HL-60 (cell line): ENCODE measurements at places on chromosomes 1 and 21.

GRCh38 chr1:157371826-157372225, 180.5 kb downstream of the FCRL5 start:
- DNase-seq: no peak

DNA sequence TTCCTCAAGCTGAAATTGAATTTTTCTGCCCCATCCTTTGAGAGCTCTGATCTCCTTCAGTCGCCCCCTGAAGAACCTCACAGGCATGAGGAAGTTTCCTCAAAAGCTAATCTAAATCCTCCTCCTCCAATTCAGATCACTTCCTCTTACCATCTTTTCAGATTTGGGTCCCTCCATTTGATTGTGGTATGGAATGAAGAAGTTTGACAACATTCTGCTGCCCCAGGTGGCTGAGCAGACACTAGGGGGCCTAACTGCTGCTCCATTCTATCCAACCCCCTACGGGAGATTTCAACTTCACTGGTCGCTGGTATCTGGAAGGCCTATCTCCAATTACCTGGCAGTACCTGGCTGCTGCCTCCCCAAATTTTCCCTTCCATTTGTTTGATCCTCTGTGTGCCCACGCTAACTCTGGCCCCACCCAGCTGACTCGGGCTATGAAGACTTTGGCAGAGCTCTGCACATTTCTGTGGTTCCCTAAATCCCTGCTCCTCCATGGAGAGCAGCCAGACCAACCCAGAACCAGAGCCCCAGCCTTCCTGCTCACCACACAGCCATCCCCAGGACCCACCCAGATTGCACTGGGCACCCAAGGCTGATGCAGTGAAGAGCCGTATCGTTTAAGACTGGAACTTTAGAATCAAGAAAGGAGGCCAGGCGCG, 7.8 kb downstream of the IRF6 start:
- no peak for DNase-seq

- peak; percentile 26 for DNase-seq
These were observed at the start of gene ZYG11A for GRCh38 chr1:52842643-52843310. ZYG11A (plus strand) TSS chr1:52842760; CDS start chr1:52842884, 124 bp downstream.

DNA sequence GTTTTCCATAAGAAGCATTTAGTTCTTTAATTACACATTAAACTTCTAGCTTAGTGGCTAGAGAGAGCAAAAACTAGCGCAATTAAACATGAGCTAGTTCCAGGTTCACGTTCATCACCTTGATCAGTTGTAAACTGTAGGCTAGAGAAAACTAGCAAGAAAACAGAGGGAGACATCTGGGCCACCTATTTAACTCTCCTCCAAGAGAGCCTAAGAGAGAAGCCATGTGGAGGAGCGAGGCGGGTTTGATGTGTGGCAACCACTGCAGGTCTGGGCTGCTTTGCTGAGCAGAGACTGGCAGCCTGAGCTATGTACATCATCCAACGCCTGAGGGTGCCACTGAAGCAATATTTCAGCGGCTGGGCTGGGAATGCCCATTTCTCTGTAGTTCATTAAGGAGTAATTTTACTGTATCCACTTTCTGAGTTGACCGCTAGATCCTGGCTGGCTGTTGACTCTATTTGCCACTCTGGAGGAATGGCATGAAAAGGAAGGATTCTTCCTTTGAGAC, 252.9 kb downstream of the DYRK1A start:
- no peak for DNase-seq

DNA sequence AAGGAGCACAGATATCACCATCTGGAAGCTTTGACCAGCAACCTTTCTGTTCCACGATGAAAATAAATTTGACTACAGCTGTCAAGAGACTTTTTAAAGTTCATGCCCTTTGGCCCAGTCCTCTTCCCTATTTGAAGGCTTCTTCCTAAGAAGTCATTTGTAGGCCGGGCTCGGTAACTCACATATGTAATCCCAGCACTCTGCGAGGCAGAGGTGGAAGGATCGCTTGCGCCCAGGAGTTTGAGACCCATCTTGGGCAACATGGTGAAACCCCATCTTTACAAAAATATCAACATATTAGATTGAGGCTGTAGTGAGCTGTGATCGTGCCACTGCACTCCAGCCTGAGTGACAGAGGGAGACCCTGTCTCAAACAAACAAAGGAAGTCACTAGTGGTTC, 58.3 kb upstream of the IFFO2 start:
- DNase-seq: no peak

GRCh38 chr1:68454534-68454933, 4.8 kb upstream of the RPE65 start:
- no peak for DNase-seq

- no peak for DNase-seq
These were observed 66.0 kb upstream of the EFHD2 start for GRCh38 chr1:15343729-15344128.

- peak; percentile 67 for DNase-seq
These were observed 594 bp downstream of the HDGF start for GRCh38 chr1:156750711-156751450.

DNA sequence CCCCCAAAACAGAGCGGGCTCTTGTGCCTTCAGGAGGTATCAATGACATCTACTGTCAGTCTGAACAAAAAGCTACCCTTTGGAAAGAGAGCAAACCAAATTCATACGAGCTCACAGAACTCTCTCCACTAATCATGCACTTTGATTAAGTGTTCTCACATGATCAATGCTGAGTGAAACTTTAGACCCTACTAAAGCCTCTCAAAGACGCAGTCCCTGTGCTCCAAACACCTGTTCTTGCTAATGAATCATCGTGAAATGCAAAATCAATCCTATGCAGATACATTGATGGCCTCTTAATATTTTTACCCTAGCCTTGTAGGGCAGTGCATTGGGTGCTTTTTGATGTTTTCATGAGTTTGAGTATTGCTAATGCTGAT, 113.4 kb downstream of the ZBTB18 start:
- DNase-seq: no peak

DNA sequence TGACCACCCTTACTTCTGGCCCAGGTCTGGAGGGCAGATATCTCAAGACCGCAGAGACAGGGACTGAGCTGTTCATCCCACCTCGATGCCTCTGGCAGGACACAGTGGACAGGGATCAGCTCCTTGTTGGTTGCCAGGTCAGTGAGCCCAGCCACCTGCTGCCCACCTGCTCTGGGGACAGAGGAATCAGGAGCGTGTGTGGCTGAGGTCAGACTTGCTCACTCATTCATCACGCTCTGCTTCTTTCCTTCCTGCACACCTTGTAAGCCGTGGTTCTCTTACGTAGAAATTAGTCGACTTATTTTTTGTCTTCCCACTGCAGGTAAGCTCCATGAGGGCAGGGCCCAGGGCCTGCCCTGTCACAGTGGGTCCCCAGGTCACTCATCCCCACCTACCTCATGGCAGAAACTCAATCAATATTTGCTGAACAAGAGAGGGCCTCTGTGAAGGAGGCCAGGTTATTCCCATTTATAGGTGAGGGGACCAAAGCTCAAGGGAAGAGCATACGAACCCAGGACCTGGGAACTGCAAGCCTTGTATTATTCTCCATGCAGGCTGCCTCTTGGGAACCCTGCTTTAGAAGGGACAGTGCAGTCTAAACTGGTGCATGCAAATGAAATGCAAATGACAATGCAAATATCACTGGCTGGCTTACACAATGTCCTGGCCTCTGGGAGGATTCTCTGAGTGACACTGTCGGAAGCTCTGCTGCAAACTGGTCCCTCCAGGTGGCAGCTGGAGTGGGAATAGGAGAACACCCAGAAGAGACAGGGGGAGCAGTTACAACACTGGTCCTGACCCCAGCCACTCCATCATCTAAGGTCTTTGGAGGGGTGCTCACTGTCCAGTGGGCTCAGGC, 58.4 kb upstream of the PAX7 start:
- DNase-seq: no peak
